ENCODE measurements at places on chromosomes 5 and 9. TPM values are rescaled to one million over a fixed set of nuclear protein-coding genes. Genes with fewer than 3 reads are reported as not detected.

- DNase-seq: no peak
Observed at GRCh38 chr9:6978591-6978990, 220.8 kb downstream of the KDM4C start.

- DNase-seq: no peak
Observed at GRCh38 chr5:131221888-131222287, 42.0 kb upstream of the CDC42SE2 start.

DNA sequence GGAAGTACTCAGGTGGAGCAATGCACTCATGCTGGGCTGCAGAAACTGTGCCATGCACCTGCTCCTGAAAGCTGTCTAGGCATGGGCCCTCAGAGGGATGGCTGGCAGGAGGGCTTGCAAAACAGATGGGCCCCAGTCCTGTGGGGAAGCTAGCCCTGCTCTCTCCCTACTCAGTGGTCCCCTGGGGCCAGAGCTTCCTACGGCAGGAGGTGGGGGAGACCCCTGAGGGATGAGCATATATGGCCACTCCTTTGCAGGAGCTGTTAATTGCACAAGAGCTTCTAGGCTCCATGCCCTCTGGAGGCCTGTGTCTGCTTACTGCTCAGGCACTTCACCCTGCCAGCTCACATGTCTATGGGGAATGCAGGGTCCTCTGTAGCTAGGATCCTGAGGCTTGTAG is 545.3 kb upstream of the PTPRD start:
- DNase-seq: no peak

The TENT4A gene
- 14.5 TPM for polyA plus RNA-seq

The INSL4 gene
- polyA plus RNA-seq: not detected

DNA sequence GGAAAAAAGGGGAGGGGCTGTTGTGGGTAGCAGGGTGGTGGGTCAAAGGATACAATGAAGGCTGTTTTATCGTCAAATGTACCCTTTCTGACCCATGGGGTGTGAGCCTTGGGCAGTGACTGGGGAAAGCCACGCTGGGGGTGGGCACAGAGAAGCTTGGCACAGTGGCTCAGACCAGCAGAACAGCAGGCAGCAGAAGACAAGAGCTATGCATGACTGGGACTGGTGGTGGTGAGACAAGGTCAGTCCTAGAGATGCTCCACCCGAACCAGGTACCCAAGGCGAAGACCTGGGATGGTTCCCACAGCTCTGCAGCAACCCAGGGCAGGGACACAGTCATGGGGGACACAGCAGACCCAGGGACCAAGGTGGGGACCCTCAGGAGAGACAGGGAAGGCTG is 38.3 kb downstream of the BICD2 start:
- DNase-seq: no peak

The IL4 gene
- polyA plus RNA-seq: not detected

- DNase-seq: no peak
Observed at GRCh38 chr5:6439588-6440550, 8.8 kb upstream of the UBE2QL1 start.

- no peak for DNase-seq
Observed at GRCh38 chr5:148387325-148387724, 3.6 kb downstream of the FBXO38 start.

- DNase-seq: no peak
Observed at GRCh38 chr5:133841831-133842750, 126.3 kb downstream of the C5orf15 start.

The C5orf58 gene
- not detected for polyA plus RNA-seq

The SYK gene
- 5.9 TPM for polyA plus RNA-seq

The MEIKIN gene
- not detected for polyA plus RNA-seq

The XRCC4 gene
- 6.0 TPM for polyA plus RNA-seq

GRCh38 chr5:54678737-54679136 is 161.2 kb downstream of the SNX18 start:
- DNase-seq: no peak

DNA sequence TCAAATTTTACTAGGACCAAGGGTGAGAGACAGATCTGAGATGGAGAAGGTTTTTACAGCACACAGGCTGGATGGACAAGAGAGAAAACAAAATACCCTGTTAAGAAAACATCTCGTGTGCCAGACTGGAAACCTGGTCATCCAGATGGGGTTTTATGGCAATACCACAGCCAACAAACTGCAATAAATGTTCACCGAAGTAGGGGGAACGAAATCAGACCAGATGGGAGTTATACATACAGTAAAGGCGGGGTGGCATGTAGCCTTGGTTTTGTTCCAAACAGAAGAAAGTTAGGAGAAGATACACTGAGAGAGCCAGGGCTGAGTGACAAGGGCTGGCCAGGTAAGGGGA is 63.3 kb downstream of the DCP2 start:
- DNase-seq: no peak

The RLN2 gene
- polyA plus RNA-seq: not detected

DNA sequence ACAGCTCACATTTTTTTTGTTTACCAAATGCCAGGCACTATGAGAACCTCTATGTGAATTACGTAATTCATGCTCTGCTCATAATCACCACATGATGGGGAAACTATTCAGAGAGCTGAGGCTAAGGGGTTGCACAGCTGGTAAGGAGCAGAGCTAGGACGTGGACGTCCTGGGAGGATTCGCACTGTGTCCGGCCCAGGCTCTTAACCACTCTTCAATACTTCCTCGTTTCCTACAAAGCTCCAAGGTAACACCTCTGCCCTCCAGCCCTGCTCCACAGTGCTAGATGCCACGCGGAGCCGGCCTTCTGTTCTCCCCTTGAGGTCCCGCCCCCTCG is 8.7 kb downstream of the PHF19 start:
- DNase-seq: no peak

The NAIF1 gene
- 6.7 TPM for polyA plus RNA-seq

The CD72 gene
- polyA plus RNA-seq: 1.0 TPM

The EMB gene
- polyA plus RNA-seq: not detected

The RNF44 gene
- 25.5 TPM for polyA plus RNA-seq

The OTP gene
- not detected for polyA plus RNA-seq

DNA sequence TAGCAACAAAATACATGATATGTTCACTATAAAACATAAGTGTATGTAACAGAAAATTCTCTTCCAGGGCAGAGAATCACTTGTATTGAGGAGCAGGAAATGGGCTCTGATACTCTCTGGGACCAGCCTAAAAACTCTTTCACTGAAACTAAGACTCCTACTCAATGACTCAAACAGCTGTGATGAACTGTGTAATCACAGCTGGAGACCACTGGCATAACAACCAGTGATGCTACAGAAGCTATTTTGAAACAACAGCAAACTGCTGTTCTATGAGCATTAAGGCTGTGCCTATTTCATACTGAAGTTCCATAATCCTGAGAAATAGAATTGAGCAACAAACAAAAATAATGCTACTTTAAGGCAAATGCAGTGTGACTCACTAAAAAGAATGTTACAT is 594.0 kb downstream of the HINT1 start:
- no peak for DNase-seq

- no peak for DNase-seq
Observed at GRCh38 chr9:87800456-87800855, 74.5 kb downstream of the CTSL start.

GRCh38 chr9:120558454-120558853 is 21.5 kb downstream of the CDK5RAP2 start:
- DNase-seq: no peak

- DNase-seq: no peak
Observed at GRCh38 chr5:177502886-177503285, 5.5 kb upstream of the PDLIM7 start.

The ACOT12 gene
- polyA plus RNA-seq: 0.18 TPM

The TNFSF8 gene
- not detected for polyA plus RNA-seq

The SLC36A2 gene
- 0.26 TPM for polyA plus RNA-seq

DNA sequence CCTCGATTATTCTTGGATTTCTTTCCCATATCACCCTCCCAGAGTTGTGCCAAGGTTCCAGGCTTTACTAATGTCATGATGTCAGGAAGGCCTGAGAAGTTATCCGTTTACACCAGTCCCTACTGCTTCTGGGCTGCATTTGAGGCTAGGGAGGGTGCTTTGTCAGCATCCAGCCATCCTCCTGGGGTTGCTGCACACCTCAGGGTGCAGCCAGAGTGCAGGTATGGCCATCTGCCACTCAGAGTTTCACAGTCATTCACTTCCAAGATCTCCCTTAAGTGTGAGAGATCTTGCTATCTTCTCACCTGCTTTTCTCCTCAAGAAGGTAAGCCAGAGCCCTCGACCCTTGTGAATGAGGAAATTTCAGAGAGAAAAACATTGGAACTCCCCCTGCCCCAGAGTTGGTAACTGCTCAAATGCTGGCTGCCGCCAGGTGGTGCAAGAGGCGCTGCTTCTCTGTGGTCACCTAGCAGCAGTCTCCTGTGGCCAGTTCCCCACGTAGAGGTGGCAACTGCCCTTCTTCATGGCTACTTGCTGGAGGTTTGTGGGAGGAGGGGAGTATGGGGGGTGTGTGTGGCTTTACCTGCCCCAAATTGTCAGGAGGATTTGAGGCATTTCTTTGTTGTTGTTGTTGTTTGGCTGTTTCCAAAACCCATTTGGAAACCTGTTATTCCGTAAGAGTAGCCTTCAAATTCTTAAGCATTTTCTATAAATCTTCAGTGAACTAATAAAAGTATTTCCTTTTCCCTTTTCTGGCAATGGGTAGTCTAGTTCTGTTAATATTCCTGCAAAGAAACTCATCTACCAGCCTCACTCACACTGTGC is 259.6 kb upstream of the DMRT1 start:
- DNase-seq: no peak

The P4HA2 gene
- not detected for polyA plus RNA-seq

- no peak for DNase-seq
Observed at GRCh38 chr9:125370786-125371185, 109.2 kb downstream of the GAPVD1 start.

- no peak for DNase-seq
Observed at GRCh38 chr9:86955561-86955960, 8.3 kb upstream of the GAS1 start.
